H54 (cell line): ENCODE measurements at places on chromosomes 7 and 10.

- no peak for DNase-seq
Observed at GRCh38 chr10:124632064-124632531, 112.1 kb downstream of the FAM53B start.

- DNase-seq = no peak
Observed at GRCh38 chr10:128763588-128763987, 637.4 kb upstream of the MKI67 start.

GRCh38 chr10:96794836-96795733 is 37.0 kb upstream of the LCOR start:
- no peak for DNase-seq

DNA sequence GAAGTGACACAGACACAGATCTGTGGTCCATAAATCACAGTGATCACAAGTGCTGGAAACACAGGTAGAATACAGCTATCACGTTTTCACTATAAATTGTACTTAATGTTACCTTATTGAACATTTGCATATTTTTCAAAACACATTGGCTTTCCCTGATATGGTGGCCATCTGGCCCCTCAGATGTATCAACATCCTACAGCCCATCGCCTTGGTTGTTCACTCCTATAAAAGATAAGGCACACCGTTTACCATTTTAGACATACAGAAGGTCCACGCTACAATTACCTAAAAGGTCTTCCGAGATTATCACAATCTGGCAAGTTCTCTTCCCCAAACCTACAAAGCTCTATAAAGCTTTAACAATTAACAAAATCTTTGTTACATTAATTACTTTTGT is 91.4 kb downstream of the SRPK2 start:
- DNase-seq = no peak

DNA sequence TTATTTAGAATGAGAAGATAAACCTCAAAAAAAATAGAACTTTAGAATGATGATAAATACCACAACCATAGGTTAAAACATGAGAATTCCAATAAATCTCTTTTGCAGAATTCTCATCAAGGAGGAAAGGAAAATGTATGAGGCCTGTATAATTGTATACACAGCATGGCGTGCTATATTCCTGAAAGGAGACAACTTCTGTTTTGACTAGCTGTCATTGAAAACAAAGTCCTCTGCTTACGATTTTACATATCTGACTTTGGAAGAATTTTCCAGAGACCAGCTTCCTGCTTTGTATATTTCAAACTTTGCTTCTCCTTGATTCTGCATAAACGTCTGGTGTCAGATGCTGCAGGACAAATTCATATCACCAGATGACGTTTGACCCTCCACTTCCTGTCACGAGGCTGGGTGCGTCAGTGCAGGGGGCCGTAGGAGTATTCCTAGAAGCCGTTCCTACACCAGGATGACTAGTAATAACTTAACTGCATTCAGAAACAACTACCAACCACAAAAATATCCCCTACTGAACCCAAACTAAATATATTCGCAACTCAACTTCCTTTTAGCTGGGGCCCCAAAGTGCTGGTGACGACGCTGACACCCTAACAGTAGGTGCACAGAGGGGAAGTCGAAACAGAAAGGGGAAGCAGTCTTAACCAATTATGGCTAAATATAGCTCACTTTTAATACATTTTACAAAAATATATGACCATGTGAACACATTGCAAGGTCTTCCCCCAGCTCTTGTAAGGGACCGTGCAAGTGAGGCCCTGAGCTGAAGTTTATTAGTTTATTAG is 178.6 kb upstream of the INHBA start:
- no peak for DNase-seq

- DNase-seq = no peak
Observed at GRCh38 chr10:123272171-123272570, 118.0 kb downstream of the BUB3 start.

DNA sequence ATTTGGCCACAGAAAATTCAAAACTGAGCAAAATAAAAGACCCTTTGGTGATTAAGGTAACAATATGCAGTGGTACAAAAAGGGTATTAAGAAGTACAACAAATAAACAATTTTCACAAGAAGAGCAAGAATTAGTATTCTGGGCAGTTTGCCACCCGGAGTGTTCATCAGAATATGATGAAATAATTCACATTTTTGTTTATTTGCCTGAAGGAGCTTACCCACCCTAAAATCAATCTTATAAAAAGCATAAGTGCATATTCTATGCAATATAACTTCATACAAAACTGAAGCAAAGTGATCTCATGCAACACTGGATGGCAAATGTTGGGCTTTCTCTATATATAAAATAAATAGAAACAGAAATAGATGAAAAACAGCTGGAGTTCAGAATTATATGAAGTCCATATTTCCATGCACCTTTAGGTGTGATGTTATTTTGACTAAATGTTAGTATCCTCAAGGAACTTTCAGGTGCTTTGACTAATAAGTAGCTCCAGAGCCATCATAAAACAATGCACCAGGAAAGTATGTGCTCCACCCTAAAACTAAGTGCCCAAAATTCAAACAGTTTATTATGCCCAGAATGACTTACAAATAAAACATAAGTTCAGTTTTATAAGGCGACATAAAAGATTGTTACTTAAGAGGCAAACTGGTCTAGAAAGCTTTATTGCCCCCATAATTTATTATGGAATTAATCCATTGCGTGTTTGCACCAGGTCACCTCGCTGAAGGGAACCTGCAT is 474.3 kb downstream of the SEMA3D start:
- no peak for DNase-seq

DNA sequence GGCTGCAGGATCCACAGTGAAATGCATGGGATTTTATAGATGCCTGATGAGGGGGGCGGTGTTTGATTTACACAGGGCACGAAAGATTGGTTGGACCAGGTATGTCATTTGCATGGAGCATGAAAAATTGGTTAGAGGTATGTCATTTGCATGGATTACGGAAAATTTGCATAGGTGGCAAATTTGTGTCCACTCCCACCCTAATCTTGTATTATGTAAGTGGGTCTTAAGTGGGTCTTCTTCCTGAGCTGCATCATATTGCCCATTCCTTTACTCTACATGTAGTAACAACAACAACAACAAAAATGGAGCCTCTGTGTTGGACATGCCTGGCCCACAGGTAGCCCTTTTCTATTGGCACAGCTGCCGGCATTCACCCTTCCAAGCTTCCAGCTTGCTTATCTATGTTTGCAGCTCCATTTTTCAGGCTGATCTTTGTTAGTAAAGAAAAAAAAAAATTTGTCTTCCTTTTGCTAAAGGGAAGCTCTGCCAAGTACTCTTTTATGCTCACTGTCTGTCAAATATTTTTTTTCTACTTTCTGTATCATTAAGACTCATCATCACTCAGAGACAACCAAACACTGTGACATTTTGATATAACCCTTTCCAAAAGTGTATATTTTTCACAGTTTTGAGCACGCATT is 10.3 kb upstream of the ZNF273 start:
- DNase-seq = no peak

DNA sequence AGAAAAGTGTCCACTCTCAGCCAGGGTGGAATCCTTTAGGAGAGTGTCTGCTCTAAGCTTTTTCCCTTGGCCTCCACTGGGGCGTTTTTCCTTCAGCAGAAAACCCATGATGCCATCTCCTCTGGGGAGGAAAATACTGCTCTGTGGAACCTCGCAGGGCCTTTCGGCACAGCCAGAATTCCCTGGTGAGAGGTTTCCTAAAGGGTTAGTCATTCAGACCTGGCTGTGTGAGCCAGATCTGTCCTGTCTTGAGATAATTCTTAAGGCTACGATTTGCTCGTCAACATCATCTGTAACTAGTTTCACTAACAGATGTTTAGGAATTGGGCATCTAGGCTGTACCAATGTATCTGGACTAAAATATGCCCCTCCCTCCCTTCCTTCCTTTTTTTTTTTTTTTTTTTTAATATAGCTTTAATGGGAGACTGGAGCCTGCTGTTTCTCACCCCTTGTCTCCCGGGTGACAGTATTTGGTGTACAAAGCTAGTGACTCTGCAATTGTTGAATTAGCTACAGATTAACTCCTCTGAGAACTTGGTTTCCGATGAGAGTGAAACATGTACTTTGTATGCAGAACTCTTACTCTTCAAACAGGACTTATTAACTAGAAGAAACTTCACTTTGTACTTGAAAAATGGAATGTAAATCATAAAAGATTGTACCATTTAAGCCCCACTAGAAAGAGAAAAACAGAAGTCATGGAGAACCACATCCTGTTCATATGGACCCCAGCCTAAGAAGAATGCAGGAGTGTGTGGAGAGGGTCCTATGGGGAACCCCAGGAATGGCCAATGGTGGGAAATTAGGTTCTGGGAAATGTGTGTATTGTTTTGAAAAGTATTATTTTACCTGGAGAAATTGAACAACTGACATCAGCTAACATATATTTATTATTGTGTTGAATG is 230.9 kb downstream of the CAMK1D start:
- DNase-seq = no peak

GRCh38 chr10:100175875-100176274 is 10.0 kb downstream of the ERLIN1 start:
- no peak for DNase-seq

GRCh38 chr7:155802291-155802690 is 10.0 kb downstream of the SHH start:
- no peak for DNase-seq

DNA sequence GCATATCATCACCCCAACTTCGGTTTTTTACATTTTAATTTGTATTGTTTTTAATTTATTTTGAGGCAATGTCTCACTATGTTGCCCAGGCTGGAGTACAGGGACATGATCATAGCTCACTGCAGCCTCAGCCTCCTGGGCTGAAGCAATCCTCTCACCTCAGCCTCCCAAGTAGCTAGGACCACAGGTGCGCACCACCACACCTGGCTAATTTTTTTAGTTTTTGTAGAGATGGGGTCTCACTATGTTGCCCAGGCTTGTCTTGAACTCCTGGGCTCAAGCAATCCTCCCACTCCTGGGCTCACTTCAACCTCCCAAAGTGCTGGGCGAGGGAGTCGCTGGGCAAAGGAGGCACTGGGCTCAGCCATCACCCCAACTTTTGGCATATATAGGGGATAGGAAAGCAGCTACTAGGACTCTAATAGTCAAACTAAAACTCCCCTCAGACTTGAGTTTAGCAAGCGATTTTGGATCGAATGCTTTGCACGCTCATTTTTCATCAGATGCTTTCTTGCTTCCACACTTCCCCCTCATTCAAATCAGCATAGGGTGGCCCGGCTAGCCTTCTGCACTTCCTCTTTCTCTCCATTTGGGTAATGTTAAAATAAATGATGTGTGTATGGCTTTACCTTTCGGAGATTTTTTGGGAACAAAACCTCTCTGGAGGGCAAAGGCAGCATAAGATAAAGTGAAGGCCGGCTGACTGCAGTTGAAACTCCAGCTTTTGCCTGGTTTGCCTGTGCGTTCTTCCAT is 20.8 kb upstream of the NMT2 start:
- DNase-seq = no peak

- DNase-seq = no peak
Observed at GRCh38 chr7:95376632-95377400, 19.4 kb downstream of the PON3 start.

GRCh38 chr7:55569269-55569663 is 3.0 kb downstream of the VOPP1 start:
- no peak for DNase-seq
